Activated gamma-delta T cell (primary cell): ENCODE measurements at places on chromosomes 12 and 14.

DNA sequence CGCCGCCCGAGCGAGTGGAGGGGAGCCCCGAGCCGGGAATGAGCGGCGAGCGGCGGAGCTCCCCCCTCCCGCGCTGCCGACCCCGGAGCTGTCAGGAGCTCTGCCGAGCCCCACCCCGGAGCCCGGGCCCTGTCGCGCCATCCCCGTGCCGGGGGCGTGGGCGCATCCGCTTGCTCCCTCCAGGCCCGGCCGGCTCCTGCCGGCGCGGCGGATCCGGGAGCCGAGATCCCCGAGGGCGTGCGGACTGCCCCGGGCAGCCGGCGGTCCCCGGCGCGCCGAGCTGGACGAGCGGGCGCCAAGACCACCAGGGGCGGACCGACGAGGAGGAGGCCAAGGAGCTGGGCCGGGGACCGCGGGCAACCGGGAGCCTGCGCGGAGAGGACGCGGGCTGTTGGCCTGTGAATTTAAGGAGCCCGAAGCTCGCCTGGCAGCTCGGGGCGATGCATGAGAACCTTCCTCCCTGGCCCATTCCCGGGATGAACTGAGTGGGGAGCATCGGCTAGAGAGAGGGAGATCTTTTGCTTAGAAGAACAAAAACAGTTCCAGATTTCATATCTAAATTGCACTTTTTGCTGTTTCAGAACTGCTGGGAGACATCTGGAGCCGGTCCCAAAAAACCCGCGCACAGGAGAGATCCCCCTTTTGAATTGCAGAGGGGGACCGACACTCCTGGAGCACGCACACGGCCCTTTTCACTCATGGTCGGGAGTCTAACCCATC, 2.0 kb downstream of the PTHLH start:
- DNase-seq: no peak

DNA sequence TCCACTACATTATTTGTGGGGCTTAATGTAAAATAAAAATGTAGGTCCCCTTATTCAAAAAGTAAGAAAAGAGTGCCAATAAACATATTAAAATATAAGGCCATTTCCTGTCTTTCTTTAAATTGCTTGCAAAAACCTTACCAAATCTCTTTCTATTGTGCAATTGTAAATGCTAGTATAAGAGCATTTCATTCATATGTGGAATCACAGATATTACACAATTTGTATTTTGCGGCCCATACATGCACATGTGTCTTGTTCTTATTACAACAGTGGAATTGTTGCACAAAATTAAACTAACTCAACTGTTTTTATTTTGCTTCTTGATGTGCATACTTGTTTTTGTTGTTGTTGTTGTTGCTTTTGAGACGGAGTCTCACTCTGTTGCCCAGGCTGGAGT, 20.1 kb upstream of the CRADD start:
- no peak for DNase-seq

- DNase-seq: no peak
Measured at GRCh38 chr12:29350080-29350479, 30.9 kb downstream of the ERGIC2 start.

DNA sequence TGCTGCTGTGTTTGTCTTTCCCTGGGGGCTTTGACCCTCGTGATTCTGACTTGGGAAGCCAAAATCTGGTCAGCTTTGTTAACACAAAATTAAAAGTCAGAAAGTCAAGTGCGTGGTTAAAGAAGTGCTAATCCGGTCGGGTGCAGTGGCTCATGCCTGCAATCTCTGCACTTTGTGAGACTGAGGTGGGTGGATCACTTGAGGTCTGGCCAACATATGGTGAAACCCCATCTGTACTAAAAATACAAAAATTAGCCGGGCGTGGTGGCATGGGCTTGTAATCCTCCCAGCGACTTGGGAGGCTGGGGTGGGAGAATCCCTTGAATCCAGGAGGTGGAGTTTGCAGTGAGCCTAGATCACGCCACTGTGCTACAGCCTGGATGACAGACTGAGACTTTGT, 844.6 kb downstream of the VRK1 start:
- DNase-seq: no peak

- DNase-seq: no peak
Measured at GRCh38 chr14:75464626-75465025, 36.8 kb downstream of the JDP2 start.
